ENCODE measurements at places on chromosomes 2 and 18.
A peak's percentile ranks its signal among the peaks of the same experiment; 100 is the strongest.

DNA sequence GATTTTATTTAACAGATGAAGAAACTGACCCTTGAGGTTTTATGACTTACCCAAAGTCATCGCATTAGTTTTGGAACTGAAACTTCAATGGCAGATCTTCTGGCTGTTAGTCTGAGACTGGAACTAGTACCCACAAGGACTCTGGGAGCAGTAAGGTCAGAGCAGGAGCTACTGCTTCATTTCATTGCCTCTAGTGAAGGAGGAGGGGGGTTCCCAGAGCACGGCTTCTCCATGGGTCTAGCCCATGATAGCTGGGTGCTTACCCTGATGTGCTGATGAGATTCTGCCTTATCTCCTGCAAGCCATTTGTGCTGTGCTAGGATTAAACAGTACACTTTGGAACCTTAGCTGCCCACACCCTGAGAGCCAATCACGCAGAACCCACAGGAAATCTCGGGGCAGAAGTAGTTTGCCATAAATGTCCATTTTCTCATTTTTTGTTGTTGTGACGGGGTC, 5.4 kb upstream of the RNASEH1 start:
- DNase-seq, result no peak

- no peak for DNase-seq
These were observed 861.6 kb upstream of the CELF4 start for GRCh38 chr18:38427234-38427633.

- peak; percentile 6 for DNase-seq
These were observed 38.1 kb upstream of the STAT1 start for GRCh38 chr2:191051825-191052778.

DNA sequence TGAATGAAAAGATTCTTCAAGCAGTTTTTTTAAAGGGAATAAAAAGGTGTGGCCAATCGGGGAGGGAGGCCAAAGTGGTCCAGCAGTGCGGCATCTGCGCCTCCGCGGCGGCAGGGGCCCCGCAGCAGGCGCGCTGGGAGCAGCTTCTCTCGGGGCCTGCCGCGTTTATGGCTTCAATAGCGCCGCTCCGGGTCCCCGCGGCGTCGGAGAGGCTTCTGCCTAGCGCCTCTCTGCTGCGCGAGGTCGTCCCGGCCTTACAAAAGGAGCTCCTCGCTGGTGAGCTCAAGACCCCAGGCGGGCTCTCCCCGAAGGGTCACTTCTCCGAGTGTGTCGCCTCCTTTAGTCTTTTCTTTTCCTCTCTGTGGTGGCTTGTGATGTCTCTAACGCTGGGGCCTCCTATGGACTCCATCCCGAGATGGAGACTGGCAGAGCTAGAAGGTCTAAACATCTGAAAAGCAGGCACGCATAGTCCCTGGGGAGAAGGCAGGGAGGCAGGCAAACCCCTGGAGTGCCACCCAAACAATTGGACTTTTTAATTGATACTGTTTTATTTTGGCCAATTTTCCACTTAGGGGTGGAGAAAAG, 67.1 kb downstream of the SUMO1 start:
- DNase-seq, result no peak

GRCh38 chr2:29841386-29842004, 79.9 kb downstream of the ALK start:
- DNase-seq, result peak; percentile 5

DNA sequence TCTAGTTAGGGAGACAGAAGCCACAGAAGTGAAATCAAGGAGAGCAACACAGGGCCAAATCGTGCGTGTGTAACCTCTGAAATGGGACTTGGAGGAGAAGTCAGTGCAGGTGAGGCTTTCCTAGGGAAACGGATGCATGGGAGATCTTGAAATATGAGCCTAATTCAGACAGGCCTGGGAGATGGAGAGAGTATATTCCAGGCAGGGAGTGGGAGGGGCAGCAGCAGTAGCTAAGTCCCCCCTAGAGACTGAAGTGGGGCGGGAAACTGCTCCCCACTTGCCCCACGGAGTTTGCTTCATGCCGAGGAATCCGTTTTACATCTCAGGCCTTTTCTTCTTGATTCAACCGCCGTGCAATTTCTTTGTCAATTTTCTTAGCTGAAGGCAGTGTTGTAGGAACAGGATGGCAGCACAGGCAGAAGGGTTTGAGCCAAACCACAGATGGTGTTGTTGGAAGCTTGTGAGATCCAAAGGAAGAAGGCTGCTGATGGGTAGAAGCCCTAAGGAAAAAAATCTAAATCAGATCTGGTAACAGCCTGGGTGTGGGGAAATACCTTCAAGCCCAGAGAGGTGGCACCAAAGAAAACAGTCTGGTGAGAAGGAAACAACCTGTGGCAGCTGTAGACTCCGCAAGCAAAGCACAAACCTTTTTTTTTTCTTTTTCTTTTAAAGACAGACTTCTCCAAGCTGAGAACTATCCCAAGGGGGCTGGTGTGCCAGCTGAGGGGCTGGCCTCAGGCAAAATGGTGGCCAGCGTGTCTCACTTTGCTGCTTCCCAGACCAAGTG, 40.2 kb downstream of the EPAS1 start:
- no peak for DNase-seq

- no peak for DNase-seq
These were observed 29.5 kb upstream of the RBMS1 start for GRCh38 chr2:160522951-160523710.

DNA sequence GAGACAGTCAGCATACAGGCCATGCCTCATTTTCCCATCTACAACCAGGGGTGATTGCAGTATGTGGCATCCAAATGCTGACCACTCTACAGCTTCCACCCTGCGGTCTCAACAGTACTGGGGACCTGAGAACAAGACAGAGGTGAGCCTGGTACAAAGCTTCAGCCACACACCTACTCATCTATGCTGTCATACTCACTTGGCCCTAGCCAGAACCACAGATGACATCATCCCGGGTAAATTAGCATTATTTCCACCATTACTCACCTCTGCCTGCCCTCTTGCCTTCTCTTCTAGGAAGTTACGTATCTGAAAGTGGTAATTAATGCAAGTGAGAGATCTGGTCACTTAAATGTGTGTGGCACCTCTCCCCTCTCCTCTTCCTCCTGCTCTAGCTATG, 208.2 kb upstream of the ARL4C start:
- DNase-seq, result no peak

DNA sequence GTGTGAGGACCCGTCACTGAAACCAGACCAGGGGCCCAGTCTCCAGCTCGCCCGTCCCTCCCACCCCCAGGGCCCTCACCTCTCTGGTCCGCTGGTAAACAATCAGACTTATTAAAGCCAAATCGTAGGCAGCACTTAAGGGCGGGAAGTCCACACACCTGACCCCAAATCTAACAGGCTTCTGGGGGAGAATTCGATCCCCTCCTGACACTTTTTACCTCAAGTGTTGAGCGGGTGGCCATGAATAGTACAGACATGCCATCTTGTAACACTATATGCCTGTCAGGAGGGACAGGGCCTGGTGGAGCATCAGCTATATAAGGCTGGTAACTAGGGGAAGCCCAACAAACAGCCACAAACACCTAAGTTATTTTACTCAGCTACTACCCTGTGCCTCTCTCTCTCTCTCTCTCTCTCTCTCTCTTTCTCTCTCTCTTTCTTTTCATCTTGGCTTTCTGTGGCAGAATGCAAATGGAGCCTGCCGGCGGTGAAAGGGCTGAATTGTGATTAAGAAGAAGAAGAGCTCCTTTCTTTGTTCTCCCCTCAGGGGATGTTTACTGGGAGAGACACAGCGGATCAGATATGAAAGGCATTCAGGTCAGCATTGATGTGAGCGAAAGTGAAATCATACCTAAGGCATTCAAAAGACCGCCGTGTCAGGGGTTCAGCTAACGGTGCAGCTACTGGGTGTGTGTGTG, 9.5 kb downstream of the ZEB2 start:
- DNase-seq, result no peak

- no peak for DNase-seq
These were observed 41.3 kb downstream of the PDCL3 start for GRCh38 chr2:100603948-100604633.

DNA sequence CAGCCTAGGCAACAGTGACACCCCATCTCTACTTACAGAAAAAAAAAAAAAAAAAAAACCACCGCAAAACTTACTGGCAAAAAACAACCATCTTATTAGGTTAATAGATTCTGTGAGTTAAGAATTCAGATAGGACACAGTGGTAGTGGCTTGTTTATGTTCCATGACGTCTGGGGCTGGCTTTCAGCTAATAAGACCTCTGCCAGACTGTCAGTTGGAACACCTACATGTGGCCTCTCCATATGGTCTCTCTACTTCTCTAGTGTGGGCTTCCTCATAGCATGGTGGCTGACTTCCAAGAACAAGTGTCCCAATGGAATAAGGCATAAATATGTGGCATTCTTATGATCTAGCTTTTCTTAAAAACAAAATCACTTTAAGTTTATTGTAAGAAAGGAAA, 94.0 kb upstream of the OTX1 start:
- no peak for DNase-seq

- no peak for DNase-seq
These were observed 363.3 kb upstream of the TFPI start for GRCh38 chr2:187917535-187917934.

GRCh38 chr2:32773448-32773808, 145.6 kb downstream of the TTC27 start:
- DNase-seq, result no peak

- DNase-seq, result no peak
These were observed 19.2 kb upstream of the SLC8A1 start for GRCh38 chr2:40470822-40471813.

DNA sequence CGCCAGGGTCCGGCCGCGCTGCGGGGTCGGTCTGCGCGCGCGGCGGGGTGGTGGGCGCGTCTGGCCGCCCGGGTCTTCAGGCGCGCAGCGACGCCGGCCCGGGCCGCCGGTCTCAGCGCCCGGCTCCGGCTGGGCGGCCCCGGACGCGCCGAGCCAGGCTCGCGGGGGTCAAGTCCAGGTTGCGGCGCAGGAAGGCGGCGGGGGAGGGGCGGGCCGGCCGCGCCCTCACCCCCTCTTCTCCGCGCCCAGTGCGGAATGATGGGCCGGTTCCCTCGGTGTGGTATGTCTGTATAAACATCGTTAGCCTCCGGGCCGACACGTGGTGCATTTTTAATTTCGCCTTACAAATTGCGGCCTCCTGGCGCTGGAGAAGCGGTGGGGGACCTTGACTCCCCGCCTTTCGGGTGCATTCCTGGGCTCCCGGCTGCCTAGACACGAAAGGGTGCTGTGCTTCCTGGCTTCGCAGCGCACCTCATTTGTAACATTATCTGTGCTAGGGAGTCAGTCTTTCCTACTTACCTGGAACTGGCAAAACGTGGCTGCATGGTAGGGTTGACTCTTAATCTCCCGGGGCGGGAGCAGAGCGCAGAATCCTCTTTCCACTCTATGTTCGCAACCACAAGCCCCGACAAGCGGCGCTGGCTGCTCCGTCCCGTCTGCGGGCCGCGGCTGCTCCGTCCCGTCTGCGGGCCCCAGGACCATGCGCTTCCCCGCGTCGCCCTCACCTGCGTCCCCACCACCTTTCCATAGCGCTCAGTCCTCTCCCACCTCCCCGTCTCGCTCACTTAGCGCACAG, 69.0 kb downstream of the CTAGE1 start:
- peak; percentile 18 for DNase-seq

DNA sequence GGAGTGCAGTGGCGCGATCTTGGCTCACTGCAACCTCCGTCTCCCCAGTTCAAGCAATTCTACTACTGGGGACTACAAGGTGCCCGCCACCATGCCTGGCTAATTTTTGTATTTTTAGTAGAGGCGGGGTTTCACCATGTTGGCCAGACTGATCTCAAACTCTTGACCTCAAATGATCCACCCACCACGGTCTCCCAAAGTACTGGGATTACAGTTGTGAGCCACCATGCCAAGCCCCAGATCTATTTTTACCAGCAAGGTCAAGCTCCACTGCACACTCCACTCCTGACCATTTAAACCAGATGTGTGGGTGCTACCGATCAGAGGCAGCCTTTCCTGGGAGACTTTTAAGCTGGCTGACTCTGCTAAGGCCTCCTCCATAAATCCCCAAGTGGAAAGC, 67.5 kb upstream of the CD226 start:
- no peak for DNase-seq

GRCh38 chr2:33126958-33127357, 180.2 kb downstream of the LTBP1 start:
- DNase-seq, result no peak

GRCh38 chr2:96852667-96853066, 5.1 kb downstream of the ANKRD39 start:
- DNase-seq, result no peak

GRCh38 chr18:47334966-47335365, 83.5 kb upstream of the SKOR2 start:
- DNase-seq, result no peak

- no peak for DNase-seq
These were observed 6.6 kb upstream of the CCDC195 start for GRCh38 chr2:224722770-224723169.

- no peak for DNase-seq
These were observed 38.8 kb downstream of the SCTR start for GRCh38 chr2:119485336-119486110.

GRCh38 chr2:10086950-10087349, 6.7 kb upstream of the CYS1 start:
- no peak for DNase-seq

GRCh38 chr2:233329489-233330135, 22.0 kb downstream of the SAG start:
- DNase-seq, result no peak

- DNase-seq, result peak; percentile 48
These were observed 62.0 kb downstream of the CACNB4 start for GRCh38 chr2:152036611-152037469.

GRCh38 chr2:206555721-206556120, 86.6 kb upstream of the FAM237A start:
- DNase-seq, result no peak

GRCh38 chr2:207110715-207111114, 55.0 kb downstream of the KLF7 start:
- DNase-seq, result no peak

DNA sequence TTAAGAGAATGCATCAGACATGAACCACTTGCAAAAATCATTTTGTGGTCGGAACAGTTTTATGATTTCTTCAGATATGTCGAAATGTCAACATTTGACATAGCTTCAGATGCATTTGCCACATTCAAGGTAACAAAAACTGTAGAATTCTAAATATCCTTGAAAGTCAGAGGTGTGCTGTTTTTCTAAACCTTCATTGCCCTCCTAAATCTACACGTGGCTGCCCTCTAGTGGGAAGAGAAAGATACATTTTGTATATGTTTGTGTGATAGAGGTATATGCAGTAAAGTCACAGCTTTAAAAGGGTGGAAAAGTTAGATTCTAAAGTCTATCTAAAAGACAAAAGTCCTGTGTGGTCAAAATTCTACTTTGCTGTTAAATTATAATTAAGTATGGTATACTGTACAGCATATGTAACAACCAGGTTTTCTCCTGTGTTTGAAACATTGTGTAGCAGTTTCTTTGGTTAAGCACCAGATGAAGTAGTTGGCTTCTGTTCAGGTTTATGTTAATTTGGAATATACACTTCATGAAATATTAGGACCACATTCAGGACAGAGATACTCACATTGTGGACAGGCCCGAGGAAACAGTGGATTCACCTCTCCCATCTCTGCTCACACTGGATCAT, 65.9 kb upstream of the ITM2C start:
- no peak for DNase-seq

DNA sequence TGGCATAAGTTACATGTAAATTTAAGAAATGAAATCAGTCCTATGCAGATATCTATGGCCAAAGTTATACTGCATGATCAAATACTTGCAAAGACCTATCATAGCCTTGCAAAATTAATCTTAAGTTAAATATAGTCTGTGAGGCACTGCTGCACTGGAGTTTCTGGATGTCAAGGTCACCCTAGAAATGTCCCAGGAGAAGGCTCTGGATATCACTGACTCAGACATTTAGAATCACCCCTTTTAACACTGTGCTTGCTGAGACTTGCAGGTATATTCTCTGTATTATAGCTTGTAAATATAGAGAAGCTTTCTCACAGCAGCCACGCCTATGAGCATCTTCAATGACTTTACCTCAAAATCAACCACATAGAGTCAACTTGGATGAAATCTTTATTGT, 51.5 kb downstream of the ETAA1 start:
- no peak for DNase-seq
